Stimulated activated CD4-positive, alpha-beta T cell treated with anti-CD3 and anti-CD28 coated beads, TNF-alpha, amount 100 ng/mL, for 4 hours (primary cell): ENCODE measurements at places on chromosomes 16 and 17.

- DNase-seq = no peak
Observed at GRCh38 chr16:48820379-48820778, 210.4 kb upstream of the N4BP1 start.

DNA sequence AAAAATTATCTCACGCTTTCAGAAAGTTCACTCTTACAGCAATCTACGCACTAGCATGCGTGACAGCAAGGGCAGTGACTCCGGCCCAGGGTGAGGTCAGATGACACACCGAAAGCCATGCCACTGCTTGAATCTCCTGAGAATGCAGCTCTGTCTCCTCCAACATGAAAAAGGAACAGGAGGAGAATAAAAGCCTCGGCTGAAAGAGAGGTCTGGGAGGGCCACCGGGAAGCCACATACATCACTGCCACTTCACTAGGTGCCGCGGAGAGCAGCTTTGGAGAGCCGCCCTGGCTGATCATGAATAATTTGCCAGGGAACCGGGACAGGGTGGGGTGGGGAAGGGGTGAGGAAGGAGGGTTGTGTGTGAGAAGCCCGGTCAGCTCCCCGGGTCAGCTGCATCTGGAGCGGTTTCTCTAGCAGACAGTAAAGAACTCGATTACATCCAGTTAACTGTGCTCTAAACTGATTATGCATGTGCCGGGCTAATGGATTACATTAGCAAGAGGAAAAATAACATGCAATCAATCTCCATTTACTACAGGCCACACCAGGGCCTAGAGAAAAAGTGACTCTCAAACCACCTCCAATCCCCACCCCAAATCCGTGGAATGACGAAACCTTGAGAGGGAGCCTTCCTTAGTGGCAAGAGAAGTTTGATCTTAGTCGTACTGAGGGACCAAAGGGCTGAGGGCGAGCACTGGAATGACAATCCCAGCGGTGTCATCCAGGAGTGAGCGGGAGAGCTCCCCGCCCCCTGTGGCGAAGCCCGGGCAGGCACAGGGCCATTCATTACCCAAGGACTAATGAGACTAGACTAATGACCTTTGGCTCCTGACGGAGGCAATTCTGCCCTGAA, 100.3 kb downstream of the ZFHX3 start:
- DNase-seq = no peak

- DNase-seq = no peak
Observed at GRCh38 chr17:9206741-9207332, 185.5 kb downstream of the NTN1 start.

DNA sequence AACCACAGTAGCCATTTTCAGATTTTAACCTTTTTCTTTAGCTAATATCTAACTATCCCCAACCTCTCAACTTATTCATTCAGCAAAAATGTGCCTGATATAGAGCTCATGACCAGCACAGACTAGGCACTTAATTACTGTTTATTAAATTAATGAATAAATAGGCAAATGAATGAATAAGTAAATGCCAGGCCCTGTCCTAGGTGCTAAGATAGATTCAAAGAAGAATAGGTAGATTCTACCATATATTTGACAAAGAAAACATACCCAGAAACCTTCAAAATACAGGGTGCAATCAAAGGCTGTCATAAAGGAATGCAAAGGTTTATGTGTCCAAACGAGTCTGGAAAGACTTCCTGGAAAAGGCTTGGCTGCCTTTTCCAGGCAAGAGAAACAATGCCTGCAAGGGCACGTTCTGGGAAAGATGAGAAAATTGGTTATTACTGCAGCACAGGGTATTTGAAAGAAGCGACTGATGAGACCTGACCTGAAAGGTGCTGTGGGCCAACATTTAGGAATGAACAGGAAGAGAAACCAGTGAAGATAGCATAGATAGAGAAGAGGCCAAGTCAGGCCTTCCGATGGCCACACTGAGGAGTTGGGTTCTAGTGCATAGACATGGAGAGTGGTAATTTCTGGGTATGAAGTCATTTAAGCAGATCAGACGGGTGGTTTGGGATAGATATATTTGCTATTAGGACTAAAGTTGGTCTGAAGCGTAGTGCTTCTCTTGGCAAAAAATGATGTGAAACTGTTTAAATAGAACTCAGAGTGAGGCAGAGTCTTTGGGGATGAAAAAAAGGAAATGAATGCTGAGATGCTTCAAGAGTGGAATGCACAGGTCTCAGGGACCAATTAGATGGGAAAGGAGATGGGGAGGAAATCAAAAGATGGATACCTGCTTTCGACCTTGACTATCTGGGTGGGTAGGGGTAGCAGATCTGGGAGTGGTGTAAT, 11.4 kb upstream of the CCL2 start:
- DNase-seq = no peak

- DNase-seq = no peak
Observed at GRCh38 chr17:49337884-49338283, 24.2 kb downstream of the ZNF652 start.

DNA sequence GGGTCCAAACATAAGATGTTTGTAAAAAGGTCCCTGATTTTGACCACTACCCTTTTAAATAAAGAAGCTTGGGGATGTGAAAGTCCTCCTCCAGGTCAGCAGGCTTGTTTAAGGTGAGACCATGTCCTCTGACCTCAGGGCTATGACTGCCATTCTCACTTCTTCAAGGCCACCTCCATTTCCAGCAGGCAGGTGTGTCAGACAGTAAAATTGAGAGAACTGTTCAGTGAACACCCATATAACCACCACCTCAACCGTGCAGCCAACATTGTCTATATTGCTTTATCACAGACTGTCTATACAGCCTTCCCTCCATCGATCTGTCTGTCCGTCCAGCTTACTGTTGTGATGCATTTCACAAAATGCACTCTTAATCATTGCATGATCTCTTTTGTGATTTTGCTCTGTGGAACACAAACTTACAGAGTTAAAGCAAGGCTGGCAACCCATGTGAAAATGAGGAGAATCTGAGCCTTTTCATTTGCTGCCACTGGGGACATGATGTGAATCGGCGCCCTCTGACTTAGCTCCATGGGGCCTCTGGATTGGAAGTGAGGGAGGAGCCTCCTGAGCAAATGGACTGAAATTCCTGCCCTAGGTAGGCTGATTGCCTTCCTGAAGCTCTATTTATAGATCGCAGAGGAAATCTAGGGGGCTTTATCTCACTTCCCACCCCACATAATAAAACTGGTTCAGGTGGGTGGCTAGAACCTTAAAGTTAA, 53.8 kb downstream of the ZNRF1 start:
- DNase-seq = no peak

GRCh38 chr17:75981019-75981615, 2.1 kb downstream of the TEN1 start:
- DNase-seq = no peak

DNA sequence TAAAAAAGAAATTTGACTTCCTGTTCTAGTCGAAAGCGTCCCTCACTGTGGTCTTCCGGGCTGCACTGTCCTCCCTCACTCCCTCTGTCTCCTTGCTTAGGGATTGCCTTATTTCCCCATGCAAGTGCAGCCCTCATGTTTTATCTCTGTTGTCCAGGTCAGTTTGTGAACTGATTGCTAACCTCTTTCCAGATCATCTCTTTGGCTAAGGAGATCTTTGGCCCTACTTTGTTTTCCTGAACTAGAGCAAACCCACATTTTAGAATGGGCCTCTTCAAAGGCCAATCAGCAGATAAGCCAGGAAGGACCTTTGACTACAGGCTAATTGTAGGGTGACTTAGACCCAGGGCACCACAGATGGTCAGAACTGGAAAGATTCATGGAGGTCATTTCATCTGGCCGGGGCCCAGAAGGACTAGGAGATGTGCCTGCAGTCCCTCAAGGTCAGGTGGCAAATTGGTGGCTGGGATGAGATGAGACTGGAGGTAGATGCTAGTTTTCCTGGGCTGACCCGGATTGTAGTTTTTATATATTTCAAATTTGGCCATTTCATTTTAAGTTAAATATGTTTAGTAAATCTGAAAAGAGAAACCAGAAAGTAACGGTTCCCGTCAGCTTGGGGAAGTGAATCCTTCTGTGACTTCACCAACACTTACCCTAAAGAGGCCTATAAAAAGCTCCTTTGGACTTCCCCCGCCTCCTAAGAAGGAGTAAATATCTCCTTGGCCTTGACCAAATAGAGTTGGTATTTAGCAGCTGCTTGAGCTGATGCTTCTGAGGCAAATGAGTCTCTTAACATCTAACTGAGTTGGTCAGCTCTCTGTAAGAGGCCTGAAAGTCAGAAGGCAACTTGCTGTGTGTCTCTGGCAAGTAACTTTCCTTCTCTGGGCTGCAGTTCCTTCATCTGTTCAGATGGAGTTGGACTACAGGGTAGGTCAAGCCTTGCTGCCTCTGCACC, 6.2 kb upstream of the SLC25A19 start:
- DNase-seq = no peak

DNA sequence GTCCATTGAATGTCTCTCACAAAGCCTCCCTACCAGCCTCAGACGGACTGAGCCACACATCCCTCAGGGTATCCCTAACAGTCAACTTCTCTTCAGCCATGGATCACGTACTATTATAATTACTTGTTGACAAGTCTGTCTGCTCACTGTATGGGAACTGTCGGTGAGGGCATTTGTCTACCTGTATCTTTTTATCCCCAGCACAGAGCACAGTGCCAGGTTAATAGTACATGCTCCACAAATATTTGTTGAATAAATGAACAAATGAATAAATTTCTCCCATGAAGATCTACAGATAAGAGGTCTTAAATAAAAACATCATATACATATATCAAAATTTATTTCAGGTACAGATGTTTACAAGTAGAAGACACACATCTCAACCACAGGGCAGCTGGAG, 414.0 kb downstream of the SOX9 start:
- DNase-seq = no peak
